ENCODE measurements at places on chromosomes 16 and 17.

GRCh38 chr17:9408868-9409829 is 166.5 kb downstream of the STX8 start:
- no peak for DNase-seq

DNA sequence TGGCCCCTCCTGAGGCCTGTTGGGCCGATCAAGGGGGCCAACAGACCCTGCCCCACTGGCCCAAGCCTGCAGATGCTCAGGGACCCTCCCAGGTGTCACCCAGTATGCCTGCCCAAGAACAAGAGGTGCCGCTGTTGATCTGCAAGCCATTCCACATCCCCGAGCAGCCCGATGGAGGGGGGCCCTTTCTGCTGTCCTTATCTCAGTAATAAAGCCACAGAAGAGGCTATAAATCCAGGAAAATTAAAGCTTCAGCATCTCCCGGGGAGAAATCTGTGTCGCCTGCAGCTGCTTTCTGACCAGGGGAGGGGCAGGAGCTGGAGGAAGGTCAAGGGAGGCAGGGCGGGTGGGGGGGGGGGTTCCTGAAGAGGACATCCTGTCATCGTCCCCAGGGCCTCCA is 11.7 kb upstream of the CACNA1H start:
- no peak for DNase-seq

- peak; percentile 64 for DNase-seq
Observed at GRCh38 chr16:88905563-88905962, 39.1 kb upstream of the PABPN1L start.

DNA sequence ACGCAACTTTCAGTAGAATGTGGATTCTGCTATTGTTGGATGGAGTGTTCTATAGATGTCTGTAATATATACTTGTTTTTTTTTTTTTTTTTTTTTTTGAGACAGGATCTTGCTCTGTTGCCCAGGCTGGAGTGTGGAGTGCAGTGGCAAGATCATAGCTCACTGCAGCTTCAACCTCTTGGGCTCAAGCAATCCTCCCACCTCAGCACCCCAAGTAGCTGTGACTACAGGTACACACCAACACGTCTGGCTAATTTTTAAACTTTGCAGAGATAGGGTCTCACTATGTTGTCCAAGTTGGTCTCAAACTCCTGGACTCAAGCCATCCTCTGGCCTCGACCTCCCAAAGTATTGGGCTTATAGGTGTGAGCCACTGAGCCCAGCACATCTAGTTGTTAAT is 27.2 kb upstream of the CCL22 start:
- no peak for DNase-seq
